Endothelial cell of umbilical vein (primary cell): ENCODE measurements at places on chromosomes 2 and 18.

DNA sequence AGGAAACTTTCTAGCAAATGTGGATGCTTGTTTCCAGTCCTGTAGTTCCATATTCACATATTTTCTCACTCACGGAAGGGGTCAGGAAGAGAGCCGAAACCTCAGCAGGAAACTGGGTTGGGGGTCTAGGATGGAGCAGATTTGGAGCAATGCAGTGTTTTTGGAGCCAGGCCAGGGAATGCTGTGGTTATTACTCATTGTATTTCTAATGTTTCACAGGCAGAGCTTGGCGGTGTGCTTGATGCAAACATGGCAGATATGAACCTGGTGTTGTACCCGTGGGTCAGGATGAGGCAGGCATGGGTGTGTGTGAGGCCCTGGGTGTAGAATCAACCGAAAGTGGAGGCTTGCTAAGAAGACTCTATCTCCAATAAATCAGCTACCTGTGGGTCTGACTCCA is 34.6 kb upstream of the ACKR3 start:
- peak; percentile 86 for DNase-seq

DNA sequence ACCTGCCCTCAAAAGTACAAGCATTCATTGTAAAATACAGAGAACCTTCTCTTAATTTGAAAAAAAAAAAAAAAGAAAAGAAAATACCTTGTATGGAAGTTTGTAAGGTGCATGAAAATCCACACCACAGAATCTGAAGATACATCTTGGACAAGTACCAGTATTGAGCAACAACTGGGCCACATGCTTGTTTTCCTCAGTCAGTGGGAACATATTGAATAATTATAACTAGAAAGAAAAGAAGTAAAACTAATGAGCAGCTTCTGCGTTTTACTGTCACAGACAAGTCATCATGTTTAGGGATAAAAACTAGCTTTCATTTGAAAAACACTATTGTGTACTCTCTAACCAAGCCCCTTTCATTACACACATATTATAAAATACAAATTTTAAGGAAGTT is 5.8 kb upstream of the PEX13 start:
- DNase-seq, result no peak

DNA sequence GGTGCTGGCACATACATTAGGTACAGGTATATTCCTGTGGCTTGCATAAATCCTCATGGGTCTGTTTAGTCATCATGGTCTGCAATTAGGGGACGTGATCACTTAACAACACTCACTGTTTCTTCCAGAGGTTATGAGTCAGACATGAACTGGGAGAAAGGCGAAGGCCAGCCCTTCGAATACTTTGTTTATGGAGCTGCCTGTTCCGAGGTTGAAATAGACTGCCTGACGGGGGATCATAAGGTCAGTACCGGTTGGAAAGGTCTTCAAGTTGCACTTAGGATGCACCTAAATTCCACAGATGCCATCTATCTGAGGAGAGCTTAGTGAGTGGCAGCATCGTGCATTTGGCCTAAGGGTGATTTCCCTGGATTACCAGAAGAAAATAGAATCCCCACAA is 76.9 kb downstream of the AOX1 start:
- DNase-seq, result no peak

GRCh38 chr2:33126552-33126951 is 179.8 kb downstream of the LTBP1 start:
- DNase-seq, result no peak

DNA sequence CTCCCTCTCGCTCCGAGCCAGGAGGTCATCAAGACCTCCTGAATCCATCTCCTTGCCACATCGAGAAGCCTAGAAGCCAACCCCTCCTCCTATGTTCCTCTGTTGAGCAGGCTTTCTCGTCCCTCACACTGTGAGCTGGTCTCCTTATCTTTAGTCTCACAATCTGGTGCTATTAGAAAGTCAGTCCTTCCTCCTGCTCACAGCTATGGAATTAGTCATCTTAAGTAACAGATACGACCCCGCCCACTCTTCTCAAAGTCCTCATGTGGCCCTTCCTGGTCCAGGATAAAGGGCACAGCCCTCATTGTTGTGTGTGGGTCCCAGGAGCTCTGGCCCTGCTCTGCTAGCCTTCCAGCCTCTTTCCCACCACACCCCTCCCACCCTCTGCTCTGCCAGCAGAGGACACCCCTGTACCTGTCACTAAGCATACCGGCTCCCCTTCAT is 41.4 kb upstream of the TRIB2 start:
- peak; percentile 69 for DNase-seq

- DNase-seq, result peak; percentile 93
These were observed 117.0 kb upstream of the RIOK3 start for GRCh38 chr18:23336101-23336500.

GRCh38 chr2:22136446-22136845 is 1012.7 kb downstream of the TDRD15 start:
- DNase-seq, result no peak

DNA sequence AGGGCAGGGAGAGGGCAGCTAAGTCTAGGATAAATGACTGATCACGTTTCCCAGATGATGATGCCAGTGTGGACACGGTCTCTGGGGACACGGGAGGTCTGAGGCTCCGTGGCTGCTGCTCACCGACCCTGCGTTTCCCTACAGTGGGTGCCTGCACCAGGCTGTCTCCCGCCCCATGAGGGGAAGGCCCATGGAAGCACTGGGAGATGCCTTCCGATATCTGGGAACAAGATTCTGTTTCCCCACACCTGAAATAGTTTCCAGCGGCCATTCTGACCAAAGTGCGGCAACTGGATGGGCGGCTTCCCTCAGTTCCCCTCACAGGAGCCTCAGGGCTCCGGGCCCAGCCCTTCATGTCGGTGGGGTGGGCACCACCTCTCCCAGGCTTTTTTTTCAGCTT is 83.1 kb downstream of the EDAR start:
- no peak for DNase-seq

DNA sequence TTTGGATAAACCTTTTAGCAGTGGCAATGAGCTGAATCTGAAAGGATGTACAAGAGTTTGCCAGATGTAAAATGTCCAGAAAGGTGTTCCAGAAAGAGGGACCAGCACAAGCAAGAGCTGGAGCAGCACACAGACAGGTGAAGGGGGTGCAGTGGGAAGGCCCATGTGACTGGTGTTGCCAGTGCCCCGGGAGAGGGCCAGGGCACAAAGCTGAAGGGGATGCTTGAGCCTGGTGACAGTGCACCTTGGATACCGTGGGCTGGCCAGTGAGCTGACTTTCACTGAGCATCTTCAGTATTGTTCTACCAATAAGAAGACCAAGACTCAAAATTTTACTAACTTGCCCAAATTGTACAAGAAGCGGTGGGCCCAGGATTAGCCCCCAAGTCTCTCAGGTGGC is 132.3 kb upstream of the ALPP start:
- DNase-seq, result no peak

DNA sequence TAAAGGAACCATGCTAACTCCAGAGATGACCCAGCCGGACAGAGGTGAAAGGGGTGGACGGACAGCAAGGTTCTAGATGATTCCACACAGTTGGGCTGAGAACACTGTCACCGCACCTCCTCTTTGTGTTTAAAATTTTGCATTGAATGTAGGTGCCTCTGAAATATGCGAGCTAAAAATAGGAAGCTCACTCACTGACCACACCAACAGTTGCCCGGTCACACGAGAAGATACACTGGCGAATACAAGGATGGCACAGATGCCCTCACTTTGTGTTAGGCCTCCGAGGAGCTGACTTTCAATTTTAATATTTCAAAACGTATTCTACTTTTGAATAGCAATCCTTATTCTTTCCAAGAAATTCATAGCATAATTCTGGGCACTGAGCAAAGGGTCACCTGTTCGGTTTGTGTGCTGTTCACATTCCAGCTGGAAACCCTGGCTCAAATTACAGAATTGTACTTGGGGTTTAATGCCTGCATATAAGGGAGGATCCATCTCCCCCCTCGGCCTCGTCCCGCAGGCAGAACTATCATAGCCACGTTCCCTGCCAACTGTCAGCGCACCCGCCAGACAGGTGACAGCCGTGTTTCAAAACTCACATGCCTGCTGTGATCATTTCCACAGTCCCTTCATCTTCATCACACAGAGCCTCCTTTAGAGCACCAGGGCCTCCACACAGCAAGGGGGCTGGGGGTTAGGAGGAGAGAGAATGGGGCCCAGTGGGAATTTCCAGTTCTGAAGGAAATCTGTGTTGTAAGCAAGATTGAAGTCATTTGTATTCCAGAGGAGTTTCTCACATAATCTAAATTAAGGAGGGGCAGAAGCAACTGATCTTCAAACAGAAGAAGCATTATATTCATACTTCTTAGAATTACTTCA is 48.2 kb downstream of the ADI1 start:
- no peak for DNase-seq

DNA sequence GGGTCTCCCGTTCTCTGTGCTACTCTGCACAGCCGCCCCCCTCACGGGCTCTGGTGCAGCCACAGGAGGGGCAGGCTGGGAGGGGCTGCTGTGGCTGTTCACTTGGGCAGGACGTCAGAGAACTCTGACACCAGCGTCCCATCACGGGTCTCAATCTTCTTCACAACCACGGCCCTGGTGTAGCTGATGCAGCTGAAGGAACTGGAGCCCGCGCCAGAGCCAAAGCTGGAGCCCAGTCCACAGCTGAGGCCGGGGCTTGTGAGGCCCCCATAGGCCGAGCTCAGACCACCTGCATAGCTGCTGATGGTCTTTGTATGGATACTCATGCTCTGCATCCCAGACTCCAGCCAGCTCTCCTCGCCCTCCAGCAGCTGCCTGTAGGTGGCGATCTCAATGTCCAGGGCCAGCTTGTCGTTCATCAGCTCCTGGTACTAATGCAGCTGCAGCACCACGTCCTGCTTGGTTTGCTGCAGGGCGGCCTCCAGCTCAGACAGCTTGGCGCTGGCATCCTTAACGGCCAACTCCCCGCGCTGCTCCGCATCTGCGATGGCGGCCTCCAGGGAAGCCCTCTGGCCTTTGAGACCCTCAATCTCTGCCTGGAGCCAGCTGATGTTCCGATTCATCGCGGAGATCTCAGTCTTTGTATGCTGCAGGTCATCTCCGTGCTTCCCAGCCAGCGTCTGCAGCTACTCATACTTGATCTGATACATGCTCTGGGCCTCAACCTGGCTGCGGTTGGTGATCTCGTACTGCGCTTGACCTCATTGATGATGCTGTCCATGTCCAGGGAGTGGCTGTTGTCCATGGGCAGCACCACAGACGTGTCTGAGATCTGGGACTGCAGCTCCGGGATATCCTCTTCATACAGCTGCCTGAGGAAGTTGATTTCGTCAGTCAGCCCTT is 7.4 kb upstream of the DUSP19 start:
- peak; percentile 61 for DNase-seq

DNA sequence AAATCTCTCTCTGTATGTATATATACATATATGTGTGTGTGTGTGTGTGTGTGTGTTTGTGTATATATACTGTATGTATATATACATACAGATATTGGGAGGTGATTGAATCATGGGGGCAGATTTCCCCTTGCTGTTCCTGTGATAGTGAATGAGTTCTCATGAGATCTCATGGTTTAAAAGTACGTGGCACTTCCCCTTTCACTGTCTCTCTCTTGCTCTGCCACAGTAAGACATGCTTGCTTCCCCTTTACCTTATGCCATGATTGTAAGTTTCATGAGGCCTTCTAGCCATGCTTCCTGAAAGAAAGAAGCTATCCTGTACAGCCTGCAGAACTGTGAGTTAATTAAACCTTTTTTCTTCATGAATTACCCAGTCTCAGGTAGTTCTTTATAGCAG is 18.8 kb upstream of the CCDC195 start:
- no peak for DNase-seq

DNA sequence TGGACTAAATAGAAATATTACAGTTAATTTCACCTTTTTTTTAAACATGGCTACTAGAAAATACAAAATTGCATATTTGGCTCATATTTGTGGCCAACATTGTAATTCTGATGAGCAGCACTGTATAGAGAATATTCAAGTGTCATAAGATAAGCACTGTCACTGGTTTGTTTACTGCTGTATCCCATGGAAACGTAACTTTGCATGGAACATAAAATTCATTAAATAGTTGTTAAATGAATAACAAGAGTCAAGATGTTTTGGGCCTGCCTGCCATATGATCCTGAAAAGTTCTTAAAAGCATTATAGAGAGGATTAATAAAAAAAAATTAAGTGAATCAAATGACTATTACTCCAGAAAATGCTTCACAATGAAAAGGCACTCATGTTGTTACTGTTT is 763.7 kb upstream of the CRIM1 start:
- DNase-seq, result no peak

DNA sequence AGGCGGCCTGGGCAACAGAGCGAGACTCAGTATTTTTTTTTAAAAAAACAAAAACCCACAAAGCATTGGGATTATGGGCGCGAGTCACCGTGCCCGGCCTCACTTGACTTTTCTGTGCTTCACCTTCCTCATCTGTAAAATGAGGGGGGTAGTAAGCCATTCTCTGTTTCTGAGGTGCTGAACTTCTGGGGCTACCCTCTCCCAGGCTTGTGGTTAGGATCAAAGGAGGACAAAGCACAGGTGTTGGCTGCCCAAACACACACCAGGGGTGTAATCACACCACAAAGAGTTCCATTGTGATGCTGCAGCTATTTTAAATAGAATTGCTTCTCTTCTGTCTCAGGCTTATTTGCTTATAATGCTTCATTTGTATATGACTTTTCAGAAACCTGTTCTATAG is 35.8 kb upstream of the INHBB start:
- DNase-seq, result no peak
